ENCODE measurements at places on chromosomes 7 and 10.

GRCh38 chr7:46832136-46832535, 749.8 kb downstream of the TNS3 start:
- DNase-seq: no peak

DNA sequence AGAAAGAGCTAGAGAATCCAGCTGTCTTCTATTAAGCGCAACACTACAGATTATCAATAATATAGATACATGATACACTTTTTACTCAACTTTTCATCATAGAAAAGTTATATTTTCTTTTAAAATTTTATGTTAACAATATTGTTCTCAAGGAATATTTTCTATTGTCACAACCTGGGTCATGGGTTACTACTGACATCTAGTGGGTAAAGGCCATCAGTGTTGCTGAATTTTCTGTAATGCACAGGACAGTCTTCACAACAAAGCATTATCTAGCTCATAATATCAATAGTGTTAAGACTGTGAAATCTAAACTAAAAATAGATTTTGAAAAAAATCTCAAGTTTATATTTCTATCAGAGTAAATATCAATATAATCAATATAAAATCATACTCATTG, 209.8 kb downstream of the ZNF33B start:
- DNase-seq: no peak

DNA sequence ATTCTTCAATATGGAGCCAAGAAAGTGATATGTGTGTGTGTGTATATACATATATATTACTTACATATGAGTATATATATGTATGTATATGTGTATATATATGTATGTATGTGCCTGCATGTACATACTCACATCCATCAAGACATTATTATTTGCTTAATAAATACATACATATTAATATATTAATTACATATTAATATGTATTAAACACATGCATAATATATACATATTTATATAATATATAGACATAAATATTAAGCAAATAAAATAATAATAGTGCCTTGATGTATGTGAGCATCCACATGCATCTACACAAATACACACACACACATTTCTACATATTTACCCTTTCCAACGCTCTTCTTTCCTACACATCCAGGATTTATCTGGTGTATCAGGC, 88.7 kb upstream of the KCNMA1 start:
- no peak for DNase-seq

GRCh38 chr7:75687246-75688088, 51.3 kb downstream of the HIP1 start:
- no peak for DNase-seq

- DNase-seq: peak; percentile 57
These were observed 127.7 kb downstream of the DYNC1I1 start for GRCh38 chr7:95899919-95900513.

GRCh38 chr7:48782511-48782910, 141.8 kb upstream of the CDC14C start:
- no peak for DNase-seq

DNA sequence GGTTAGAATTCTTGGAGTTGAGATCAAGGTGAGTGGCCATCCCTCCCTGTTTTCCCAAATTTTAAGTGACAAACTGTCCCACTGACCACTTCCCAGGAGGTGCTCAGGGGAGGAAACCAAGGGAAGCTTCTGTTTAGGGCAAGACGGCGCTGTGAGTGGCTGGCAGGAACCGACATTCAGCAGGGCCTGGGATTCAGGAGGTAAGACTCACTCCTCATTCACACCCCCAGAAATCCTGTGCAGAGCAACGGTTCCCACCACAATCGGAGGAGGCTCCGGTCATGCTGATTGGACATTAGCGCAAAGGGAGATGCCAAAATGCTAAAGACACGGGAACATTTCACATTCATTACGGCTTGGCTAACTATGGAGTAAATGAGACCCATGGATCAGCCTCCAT, 200.9 kb downstream of the GRID1 start:
- no peak for DNase-seq
